ENCODE measurements at places on chromosomes 3 and 15.

DNA sequence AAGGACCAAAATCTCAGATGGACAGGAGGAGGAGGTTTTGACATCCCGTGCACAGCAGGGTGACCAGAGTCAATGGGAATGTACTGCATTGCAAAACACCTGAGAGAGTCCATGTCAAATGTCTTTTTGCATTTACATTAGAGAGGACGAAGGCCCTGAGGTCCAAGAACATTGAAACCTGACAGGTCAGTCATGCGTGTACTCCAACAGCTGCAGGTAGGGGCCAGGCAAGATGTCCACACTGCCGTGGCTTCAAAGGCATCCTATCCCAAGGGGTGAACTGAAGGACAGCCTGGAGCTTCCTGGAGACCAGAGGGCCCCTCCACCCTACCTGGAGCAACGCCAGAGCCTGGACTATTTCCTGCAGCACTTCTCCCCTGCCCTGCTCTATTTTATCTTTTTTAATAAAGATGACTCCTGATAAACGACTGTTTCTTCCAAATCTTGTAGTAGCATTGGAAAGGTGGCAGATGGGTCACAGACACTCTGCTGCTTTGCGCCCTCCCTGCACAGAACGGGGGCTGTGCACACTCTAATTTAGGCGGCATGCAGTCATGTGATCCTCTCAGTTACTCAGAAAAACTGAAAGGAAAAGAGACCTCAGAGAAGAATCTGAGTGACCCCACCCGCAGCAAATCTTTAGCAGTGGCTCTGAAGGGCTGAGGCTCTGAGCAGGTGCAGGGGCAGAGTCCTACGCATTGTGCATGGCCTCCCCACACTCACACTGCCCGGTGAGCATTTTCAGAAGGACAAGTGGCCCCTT, 68.2 kb downstream of the HMCES start:
- no peak for DNase-seq

DNA sequence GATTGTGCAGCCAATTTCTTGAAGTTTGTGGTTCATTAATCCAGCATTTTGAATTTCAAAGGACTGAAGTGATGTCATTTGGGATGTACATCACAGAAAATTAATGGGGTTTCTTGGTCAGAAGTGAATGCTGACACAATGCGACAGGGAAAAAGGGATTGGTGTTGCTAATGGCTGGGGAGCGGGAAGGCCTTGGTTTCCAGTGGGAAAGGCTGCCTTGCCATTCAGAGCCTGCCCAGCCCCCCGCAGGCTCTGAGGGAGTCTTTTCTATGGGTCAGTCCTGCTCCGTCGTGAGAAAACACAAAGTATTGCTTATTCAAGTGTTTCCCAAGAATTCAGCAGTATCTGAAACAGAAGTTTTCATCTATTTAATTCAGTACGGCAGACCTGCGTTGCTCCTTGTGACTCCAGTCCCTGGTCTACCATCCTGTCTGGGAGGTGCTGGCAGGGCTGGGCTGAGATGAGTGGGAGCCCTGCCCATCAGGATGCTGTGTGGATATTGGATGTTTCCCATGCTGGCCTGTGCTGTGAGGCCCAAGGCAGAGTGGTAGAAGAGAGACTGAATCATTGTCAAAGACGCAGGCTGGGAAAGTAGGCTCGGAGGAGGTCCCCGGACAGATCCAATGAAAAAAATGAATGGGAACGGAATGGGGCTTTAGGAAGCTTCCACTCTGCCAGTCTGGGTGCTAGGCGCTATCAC, 111.2 kb upstream of the KLHL25 start:
- DNase-seq = no peak

DNA sequence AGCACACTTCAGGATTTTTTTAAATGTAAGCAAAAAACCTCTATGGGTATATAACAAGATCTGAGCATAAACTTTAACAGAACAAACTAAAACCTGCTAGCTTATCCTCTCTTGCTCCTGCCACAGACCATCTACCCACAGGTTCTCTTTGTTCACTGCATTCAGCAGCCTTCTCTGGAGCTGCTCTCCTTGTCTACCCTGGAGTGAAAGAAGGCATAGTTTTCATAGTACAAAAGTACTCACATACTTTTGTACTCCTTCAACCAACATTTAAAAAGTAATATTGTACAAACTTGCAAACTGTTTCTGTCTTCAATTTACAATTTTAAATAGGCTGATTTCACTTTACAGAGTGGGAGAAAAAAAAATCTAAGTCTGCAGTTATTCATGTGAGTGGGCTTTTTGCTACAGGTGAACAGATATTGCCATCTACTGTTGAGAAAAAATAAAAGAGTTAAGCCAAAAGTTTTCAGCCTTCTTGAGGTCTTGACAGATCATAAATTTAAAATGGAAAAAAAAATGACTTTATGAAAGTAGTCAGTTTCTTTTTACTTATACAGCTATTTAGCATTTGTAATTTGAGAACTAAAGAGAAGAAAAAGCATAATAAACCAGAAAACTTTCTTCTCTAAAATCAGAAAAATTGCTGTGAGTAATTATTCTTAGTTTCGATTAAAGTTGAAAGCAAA, 20.4 kb downstream of the TERC start:
- peak; percentile 6 for DNase-seq

DNA sequence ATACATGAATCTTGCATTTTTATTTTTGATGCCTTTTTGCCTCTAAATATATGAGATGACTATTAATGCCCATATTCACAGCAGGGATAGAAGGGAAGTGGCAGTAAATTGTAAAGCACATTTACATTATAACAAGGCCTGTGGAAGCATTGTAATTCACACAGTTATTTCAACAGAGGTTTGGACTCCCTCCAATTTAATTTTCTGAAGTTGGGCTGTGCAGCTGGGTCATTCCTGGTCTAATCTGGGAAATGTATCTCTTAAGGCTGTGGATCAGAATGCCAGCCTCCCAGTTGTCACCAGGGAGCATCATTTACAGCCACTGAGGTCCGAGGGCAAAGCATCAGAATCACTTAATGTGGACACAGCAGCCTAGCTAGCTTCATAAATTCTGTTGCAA, 434.5 kb downstream of the MFSD1 start:
- DNase-seq = no peak

DNA sequence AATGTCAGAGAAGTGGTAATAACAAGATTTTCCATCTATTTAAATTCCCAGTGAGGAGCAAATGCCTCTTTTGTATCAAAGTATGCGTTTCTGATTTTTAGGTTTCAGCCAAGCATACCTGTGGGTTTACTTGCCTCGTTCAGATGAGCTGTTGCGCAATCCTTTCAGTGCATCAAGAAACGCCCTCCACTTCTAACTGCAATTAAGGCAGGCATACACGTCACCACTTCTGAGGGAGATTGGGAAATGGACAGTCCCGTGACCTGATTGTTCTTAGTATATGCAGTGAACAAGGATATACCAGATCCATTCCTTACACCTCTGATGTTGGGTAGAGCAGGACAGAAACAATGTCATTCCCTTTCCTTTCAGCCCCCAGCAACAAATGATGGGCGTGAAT, 219.0 kb downstream of the ITPR1 start:
- no peak for DNase-seq

- no peak for DNase-seq
These were observed 14.4 kb upstream of the GPR156 start for GRCh38 chr3:120299403-120299802.

- DNase-seq = no peak
These were observed 64.4 kb downstream of the GAP43 start for GRCh38 chr3:115687721-115688120.

DNA sequence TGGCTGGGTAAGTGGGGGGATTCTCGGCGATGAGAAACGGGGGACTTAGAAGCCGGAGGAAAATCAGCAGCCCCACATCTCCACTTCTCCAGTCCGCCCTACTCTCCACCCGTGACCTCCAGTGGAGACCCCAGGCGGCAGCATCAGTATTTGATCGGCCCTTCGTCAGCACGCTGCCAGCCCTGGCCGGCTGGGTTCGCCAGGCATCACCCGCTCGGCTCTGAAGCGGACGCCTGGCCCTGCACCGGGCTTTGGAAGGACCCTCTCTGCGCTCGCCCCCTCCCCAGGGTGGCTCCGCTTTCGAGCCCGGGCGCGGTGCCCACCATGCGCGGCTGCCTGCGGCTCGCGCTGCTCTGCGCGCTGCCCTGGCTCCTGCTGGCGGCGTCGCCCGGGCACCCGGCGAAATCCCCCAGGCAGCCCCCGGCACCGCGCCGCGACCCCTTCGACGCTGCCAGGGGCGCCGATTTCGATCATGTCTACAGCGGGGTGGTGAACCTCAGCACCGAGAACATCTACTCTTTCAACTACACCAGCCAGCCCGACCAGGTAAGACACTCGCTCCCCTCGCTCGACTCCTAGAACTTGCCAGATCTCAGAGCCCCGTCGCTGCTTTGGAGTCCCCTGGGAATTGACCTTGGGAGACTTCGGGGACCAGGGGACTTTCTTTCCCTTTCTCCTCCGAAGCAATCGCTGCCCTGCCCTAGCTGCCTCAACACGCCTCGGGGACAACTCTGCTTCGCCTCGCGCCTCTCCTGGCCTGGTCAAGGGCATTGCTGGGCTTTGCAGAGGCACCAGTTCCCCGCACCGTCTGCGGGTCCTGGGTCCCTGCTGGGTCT, 561 bp downstream of the SIDT1 start:
- DNase-seq = no peak

DNA sequence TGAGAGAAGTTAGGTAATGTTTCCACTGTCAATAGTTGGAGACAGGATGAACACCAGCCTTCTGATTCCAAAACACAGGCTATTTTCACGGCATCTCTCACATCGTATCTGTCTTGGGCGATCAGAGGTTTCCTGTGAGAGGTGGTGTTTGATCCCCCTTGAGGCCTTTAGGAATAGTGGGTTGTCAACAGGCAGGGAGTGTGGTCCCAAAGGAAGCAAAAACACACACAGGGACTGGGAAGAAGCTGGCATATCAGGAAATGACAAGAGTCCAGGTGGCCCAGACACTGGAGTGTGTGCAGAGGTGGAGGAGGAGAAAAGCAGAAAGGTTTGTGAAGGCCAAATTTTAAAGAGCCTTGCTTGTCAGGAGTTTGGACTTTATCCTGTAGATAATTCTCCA, 6.6 kb upstream of the MAGEF1 start:
- DNase-seq = no peak

- DNase-seq = no peak
These were observed 79.3 kb downstream of the NEK10 start for GRCh38 chr3:27289769-27290413.

DNA sequence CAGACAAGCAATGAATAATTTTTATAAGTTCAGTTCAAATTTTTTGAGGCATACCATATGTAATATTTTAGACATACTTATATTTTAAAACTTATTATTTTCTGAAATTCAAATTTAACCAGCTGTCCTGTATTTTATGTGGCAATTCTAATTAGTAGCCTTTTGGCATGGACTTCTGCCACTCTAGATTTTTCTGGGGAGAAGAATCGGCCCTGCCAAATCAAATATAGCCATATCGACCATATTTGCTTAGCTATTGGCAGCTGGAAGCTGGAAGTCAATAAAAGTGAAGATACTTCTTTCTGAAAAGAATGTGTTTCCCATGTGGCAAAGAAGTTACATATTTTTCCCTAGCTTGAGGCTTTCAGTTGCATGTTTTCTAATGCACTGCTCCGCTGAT, 9.4 kb upstream of the RBMS3 start:
- DNase-seq = no peak

DNA sequence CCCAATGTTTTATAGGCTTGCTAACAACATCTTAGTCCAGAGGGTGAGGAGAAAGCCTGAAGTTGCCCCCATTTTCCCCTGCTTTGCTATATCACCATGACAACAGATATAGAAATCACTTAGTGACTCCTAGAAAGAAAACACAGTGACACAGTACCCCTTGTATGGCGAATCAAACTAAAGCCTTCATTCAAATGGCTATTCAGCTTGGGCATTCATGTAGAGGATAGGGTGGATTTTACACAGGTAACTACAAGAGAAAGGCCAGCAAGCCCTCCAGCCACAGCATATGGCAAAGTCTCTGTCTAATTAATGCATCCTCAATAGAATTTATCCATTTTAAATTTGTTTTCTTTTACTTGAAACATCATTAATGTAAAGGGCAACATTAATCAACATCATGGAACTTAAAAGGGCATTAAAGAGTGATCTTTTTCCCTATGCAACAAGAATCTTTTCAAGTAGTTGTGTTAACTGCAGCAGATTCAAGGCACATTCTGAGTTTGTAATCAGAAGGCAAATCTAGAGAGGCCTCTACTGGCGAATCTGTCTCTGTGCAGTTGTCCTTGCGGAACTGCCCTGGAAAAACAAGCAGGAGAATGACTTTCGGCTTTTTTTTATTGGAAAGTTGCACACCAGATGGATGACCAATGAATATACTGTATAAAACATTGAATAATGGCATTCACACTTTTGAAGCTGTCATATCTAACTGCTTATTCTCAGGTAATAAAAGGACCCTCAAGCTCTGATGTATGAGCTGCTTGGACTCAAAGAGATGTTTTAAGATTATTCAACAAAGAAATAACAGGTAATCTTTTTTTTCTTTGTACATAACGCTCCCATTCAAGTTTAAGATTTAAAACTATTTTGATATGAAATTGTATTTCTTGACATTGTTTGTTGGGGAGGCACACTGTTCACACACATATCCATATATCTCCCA, 621.7 kb upstream of the AGTR1 start:
- peak; percentile 1 for DNase-seq

DNA sequence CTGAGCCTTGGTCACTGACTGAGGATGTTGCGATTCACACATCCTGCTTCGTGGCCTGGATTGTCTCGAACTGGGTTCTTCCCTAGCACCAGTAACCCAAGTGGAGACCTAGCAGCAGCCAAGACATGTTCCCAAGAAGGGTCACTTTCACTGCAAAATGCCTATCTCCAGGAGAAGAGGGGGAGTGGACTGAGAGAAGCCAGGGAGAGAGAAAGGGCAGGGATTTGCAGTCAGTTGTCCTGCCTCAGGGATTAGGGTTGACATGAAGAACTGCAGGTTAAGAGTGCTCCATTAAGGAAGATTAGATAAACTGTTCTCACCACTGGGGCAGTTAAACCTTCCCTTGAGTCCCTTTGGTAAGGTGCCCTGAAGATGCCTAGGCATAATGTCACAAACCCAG, 5.7 kb upstream of the CD276 start:
- no peak for DNase-seq

- DNase-seq = no peak
These were observed 39.3 kb downstream of the TRAK1 start for GRCh38 chr3:42130329-42131070.

- DNase-seq = peak; percentile 91
These were observed 22.7 kb downstream of the ST6GAL1 start for GRCh38 chr3:186953011-186953487.

DNA sequence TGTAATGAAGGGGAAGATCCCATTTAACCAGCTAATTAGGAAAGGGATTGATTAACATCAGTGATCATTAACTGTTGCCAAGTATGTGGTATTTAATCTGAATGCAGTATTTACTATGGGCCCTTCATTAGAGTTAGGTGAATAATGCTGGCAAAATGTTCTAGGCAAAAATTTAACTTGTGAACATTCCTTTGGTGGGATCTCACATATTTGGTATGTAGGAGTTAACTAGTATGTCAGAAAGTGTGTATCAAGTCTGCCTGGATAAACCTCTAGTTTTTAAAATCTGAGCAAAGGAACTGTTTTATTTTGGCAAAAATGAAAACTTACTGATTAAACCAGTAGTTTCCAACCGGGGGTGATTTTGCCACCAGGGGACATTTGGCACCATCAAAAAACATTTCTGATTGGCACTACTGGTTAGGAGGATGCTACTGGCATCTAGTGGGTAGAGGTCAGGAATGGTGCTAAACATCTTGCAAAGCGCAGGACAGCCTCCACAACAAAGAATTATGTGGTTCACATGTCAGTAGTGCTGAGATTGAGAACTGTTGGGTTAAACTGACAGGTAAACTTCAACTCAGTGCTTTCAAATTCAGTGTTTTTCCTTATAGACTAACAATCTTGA, 22.5 kb downstream of the LRTM1 start:
- DNase-seq = no peak

Data from MV-4-11 (cell line).